ENCODE measurements at places on chromosomes 13 and 19.

DNA sequence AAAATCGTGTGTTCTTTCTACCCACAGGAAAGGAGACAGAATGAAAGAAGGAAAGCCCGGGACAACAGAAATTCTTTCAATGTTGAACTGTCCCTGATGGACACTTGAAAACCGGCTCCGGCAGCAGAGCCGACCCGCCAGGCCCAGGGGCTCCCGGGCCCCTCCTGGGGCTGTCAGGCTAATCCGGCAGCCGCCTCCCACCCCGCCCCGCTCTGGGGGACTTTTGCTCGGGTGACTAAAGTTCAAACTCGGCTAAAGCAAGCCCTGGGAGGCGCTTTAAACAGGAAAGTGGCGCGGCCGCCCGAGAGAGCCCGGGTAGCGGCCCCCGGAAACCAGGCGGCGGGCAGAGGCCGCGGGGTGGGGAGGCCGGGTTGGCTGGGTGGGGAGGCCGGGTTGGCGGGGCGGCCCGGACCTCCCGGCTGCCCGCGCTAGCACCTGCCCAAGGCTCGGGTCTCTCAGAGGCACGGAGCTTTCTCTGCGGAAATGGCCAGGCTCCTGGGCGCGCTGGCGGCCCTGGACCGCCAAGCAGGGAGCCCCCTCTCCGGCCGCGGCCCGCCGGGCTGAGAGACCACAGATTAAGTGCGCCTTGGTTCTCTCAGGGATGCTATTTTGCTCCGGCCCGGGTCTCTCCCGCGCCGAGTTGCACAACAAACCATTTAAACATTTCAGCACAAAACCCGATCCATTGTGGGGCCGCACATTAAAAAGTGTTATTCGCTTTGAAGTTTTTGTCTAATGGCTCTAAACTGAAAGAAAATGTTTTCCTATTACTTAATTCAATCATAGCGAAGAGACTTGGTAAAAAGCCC is 2.6 kb upstream of the GSX1 start:
- DNase-seq: no peak

- peak; percentile 24 for DNase-seq
Observed at GRCh38 chr19:45428384-45429231, 4.9 kb upstream of the ERCC1 start.

GRCh38 chr19:18490728-18491127 is 31.1 kb downstream of the ELL start:
- no peak for DNase-seq

- no peak for DNase-seq
Observed at GRCh38 chr13:48535766-48536165, 2.9 kb upstream of the RCBTB2 start.

- no peak for DNase-seq
Observed at GRCh38 chr19:18385675-18386542, at the start of gene GDF15. GDF15 (plus strand) TSS chr19:18386158; CDS start chr19:18386190, 32 bp downstream.

DNA sequence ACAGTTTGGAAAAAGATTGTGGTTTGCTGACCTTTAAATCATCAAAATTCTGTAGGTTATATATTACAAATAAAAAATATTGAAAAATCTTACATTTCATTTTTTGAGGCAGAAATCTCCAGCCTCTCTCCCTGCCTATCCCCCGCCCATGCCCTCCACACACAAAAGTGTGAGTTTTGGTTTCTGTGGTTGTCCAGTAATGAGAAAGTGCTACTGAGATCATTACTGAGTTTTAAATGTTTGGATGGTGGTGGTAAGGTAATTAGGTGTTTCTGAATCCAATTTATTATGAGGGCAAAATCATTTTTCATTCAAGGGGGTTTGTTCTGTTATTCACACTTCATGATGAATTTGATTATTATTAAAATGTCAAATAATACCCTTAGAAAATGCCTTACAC is 448.0 kb upstream of the SLC10A2 start:
- DNase-seq: no peak

- DNase-seq: no peak
Observed at GRCh38 chr19:35041548-35042055, at the start of gene HPN. HPN (plus strand) TSS chr19:35041721; CDS start chr19:35042507, 786 bp downstream.

GRCh38 chr13:48580185-48580803 is 47.4 kb upstream of the RCBTB2 start:
- peak; percentile 6 for DNase-seq

- no peak for DNase-seq
Observed at GRCh38 chr19:628168-628567, 5.2 kb downstream of the POLRMT start.

- no peak for DNase-seq
Observed at GRCh38 chr19:18017275-18018083, 9.5 kb downstream of the ARRDC2 start.

DNA sequence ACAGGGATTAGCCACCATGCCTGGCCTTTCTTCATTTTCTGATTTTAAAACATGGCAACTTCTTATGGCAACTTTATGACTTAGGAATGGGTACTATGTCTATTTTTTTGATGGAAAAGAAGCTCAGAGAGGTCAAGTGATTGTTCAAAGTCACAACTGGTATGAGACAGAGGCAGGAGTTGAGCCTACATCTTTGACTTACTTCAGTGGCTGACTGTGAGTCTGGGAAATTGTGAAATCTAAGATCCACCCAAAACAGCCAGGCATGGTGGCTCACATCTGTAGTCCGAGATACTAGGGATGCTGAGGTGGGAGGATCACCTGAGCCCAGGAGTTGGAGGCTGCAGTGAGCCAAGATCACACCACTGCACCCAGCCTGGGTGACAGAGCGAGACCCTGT is 2.4 kb upstream of the ACTL9 start:
- no peak for DNase-seq

GRCh38 chr13:99974296-99974938 is 2.9 kb upstream of the ZIC5 start:
- DNase-seq: no peak

DNA sequence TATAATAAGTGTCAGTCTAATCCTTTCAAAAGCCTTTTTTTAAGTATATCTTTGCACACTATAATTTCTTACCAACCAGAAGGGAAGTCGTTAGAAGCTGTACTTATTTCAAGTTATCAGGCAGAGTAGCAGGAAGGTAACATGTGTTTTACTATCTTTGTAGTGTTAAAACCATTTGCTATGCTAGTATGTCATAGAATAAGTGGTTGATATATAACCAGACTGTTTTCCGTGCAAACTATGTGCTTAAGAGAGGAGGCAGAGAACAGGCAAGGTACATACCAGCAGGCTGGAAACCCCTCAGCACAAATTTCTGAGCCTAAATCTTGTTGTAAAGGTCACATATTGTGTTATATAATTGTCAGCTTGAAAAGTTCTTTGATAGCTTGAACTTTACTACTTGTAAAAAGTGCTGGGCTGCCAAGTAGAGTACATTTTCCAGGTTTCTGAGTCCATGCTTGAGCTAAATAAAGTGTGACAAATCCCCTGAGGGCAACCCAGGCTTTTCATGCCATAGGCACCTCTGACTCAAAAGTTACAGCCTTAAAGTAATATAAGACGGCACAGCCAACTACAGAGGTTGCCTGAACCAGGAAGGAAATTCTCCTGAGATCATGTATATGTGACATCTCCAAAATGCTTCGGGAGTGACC is 1297.4 kb downstream of the PCDH9 start:
- DNase-seq: peak; percentile 30

- no peak for DNase-seq
Observed at GRCh38 chr13:26855071-26855470, 94.5 kb upstream of the GPR12 start.

DNA sequence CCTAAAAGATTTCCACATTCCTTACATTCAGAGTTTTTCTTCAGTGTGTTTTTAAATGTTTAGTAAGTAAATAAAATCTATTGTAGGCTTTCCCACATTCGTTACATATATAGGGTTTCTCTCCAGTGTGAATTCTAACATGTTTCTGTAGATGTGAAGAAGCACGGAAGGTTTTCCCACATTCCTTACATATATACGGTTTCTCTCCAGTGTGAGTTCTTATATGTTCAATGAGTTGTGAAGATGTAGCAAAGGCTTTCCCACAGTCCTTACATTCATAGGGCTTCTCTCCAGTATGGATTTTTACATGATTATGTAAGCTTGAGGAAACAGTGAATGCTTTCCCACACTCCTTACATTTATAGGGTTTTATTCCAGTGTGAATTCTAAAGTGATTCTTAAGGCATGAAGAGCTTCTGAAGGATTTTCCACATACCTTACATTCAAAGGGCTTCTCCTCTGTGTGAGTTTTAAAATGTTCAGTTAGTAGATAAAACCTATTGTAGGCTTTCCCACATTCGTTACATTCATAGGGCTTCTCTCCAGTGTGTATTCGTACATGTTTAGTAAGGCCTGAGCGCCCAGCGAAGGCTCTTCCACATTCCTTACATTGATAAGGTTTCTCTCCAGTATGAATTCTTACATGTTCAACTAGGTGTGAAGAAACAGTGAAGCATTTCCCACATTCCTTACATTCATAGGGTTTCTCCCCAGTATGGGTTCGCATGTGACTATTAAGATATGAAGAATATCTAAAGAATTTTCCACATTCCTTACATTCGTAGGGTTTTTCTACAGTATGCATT is 18.2 kb downstream of the ZNF121 start:
- DNase-seq: no peak

DNA sequence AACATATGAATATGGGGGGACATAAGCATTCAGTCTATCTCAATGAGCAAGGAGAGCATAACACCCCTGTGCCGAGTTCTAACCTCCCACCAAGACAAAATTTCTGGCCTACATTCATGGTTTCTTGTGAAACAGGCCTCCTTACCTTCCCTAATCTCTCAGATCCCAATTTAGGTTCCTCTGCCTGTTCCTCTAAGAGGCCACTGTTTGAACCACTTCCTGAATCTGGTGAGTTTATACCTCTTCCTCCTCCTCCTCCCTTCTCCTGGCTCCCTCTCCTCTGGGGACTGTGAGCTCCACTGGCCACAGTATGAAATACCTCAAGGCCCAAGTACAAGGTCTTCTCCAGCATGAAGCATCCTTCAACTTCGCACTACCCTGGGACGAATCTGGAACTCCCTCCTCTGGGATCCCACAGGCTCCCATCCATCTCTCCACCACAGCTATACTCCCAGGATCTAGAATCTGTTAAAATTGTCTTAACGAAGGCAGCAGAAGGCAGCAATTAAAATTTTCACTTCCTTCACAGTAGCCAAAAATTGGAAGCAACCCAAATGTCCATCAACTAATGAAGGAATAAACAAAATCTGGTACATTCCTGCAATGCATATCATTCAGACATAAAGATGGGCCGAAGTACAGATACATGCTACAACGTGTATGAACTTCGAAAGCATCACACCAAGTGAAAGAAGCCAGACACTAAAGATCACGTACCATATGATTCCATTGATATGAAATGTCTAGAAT is 7.8 kb upstream of the SIGLECL1 start:
- DNase-seq: no peak

DNA sequence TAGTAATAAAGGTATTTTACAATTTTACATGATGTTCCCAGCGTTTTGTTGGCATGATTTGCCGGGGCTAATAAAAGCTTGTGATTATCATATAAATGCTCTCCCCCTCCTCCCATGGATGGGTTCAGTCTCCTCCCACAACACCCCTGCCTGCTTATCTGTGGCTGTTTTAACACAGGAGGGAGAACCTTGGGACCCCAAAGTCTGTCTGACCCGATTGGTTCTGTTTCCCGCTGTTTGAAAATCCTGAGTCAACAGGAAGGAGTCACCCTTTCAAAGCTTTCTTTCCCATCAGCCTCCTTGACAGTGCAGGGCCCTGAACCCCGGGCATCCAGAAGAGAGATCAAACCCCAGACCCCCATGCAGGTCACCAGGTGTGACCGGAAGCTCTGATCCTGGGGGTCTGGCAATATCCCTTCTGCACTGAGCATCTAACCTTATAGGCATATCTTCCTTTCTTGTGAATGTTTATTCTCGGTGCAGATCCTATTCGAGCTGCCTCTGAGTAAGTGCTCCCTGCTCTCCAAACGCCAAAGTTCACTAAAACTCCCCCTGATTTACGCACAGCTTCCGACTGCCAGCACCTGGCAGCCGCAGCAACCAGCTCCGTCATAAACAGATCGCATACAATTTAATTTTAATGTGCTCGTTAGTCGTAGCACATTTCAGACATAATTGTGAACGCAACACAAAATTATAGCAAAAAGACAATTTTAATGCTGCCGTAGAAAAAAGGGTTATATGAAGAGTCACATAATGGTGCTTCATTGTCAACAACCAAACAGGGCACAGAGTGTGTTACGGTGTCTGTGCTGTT is 74.8 kb downstream of the TSHZ3 start:
- DNase-seq: no peak

GRCh38 chr19:43524922-43525835 is 1.8 kb downstream of the ETHE1 start:
- DNase-seq: no peak

GRCh38 chr13:98297051-98297450 is 120.0 kb upstream of the RNF113B start:
- no peak for DNase-seq

GRCh38 chr13:30222254-30222653 is 85.1 kb downstream of the KATNAL1 start:
- DNase-seq: no peak

DNA sequence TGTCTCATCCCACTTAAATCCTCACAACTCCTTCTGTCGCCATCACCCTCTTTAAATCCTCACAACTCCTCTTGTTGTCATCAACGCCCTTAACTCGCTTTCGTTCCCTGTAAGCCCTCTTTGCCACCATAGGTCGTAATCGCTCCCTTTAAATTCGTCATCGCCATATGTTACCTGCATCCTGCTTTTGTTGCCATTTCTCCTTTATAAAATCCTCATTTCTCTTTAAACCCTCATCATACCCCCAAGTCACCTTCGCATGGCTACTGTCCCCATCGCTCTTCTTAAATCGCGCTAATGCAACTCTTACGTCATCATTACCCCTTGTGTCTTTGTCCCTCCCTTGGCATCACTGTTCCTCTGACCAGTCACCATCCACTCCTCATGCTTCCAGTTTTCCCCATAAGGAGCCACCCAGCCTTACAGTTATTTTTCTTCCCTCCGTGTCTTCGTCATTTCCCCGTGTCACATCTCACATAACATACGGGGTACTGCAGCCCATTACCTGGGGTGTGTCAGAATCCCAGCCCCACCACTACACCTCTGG is 539 bp downstream of the PLD3 start:
- no peak for DNase-seq

GRCh38 chr19:40355975-40356680 is 7.6 kb downstream of the PLD3 start:
- DNase-seq: no peak

DNA sequence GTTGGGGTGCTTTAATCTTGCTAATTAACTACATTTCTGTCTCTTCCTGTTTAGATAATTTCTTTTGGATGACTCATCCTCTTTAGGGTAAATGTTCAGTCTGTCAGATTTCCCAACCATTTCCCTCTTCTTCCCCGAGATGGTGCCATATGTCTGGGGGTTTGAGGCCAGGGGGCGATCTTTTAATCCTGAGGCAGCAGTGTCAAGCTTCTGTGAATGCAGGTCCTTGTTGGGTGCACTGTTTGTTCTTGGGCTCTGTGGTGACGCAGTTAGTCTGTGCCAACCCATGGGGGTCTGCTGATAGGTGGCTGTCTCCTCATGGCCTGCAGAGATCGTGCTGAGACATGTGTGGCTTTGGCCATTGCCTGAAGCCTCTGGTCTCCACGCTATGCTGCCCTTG is 420.4 kb downstream of the NDFIP2 start:
- no peak for DNase-seq
